ENCODE measurements at places on chromosomes 5 and 9.

GRCh38 chr9:124894035-124894740 lies 32.3 kb downstream of the ARPC5L start:
- DNase-seq, result no peak

GRCh38 chr5:172478256-172478655 lies 23.9 kb upstream of the SH3PXD2B start:
- no peak for DNase-seq

DNA sequence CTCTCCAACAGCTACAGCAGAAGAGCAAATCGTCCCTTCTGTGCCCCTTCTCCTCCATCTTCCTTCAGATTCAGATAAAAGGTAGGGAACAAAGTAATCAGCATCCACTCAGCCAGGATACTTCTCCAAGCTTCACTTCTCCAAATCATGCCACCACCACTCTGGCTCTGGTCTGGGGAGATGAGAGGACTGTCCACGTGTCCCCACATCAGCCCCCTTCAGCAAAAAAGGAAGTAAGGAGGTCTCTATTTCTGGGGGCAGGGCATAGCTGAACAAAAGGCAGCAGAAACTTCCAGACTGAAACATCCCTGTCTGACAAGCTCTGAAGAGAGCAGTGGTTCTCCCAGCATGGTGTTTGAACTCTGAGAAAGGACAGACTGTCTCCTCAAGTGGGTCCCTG lies 116.9 kb downstream of the C5orf15 start:
- DNase-seq, result no peak

DNA sequence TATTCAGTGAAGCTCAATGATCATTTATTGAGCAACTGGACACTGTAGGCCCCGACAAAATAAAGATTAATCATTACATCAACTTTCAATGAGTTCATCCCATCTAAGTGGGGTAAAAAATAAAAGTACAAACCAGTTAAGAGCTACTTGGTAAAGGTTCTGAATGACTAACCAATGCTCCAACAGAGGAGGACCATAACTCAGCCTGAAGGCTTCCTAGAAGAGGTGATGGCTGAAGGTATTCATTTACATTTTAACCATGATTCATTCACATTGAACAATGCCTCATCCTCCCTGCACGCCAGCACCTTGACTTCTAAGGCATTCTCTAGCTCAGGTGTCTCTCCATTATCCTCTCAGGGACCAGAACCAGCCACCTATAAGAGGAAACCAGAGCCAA lies 201.4 kb downstream of the ZNF462 start:
- DNase-seq, result no peak

DNA sequence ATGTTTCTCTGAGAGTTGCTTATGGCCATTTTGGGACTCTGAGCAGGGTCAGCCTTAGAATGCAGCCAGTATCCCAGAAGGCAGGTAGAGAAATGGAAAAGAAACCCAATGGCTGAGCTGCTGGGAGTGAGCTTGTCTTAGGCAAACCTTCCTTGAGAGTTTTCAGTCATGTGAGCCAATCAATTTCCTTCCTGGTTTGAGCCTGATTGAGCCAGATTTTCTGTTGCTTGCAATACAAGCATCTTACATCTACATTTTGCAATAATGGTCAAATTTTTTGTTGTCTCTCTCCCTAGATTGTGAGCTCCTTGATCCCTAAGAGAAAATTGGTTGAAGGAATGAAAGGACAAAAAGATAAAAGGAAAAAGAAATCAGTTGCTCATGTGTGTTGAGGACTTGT lies 155.3 kb downstream of the SNX18 start:
- no peak for DNase-seq

DNA sequence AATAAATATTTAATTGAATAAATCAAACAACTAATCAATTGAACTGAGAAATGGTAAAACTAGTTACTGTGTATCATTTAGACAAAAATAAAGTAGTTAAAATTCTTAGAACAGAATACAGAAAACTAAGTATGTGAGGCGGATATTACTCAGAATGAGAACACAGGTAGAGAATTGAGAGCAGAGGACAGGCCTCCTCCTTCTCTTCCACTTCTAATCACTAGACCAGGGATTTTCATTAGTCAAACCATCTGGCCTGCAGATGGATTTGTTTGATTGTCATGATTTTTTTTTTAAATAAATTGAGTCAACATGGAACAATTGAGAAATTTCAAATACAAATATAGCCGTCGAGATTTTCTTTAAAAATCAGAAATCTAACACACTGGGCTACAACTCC lies 198.6 kb upstream of the HMHB1 start:
- no peak for DNase-seq

DNA sequence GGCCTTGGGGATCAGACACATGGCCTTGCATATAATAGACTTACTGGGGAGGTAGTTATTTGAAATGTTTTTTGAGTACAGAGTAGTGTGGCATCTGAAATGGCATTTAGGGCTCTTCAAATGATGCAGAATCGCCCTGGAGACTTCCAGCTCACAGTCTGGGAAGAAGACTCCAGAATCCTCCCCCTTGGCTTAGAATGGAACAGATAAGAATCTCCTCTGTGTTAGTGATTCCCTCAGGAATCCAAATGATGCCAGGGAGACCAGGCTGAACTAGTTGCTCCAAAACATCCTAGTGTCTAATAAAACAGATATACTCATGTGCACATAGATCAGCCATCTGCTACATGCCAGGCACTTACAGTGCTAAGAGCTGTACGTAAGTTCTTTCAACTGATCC lies 38.6 kb upstream of the SMC5 start:
- DNase-seq, result no peak

DNA sequence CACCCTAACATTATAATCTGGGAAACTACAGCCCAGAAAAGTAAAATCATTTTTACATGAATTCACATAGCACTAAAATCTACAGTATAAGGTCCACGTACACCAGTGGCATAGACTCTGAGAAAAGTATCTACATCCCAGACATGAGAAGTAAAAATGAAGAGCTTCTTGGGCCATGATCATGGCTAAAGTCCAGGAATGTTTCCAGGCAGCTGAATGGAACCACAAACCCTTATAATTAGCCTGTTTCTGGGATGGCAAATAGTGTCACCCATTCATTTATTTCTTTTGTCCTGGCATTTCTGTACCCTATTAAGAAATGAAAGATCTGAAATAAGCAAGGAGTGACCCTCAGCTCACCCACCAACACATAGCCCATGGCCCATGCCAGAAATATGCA lies 217.9 kb downstream of the SPOCK1 start:
- DNase-seq, result no peak

DNA sequence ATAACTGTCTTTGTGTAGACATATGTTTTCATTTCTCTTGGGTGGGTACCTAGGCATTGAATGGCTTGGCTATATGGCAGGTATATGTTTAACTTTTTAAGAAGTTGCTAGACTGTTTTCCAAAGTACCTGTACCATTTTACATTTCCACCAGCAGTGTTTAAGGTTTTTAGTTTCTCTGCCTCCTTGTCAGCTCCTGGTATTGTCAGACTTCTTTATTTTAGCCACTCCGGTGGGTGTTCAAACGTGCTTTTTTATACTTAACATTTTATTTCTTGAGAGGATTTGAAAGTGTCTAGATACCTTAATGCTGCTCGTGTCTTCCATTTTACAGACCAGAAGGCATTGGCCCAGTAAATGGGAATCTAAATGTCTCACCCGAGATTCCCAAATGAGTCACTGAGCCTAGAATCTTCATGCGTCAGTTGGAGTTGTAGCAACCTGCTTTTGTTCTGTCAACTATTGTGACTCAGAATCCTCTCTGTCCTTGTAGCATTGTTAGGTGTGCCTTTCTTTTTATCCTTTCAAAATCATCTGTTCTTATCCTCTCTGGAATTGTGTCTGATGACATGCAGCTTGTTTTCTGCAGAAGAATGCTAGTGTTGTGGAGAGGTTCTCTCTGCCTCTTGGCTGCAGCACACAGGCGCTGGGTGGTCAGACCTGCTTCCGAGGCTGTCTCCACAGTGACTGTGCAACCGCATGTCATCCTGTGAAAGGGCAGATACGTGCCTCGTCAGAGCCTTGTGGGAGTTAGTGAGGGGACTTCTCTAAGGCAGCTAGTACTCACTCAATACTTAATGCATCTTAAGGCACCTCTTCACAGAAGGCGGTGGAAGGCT lies 291.8 kb downstream of the AOPEP start:
- no peak for DNase-seq

GRCh38 chr9:121075251-121076036 lies 689 bp downstream of the CNTRL start:
- DNase-seq, result no peak
